AG09309 (cell line): ENCODE measurements at places on chromosomes 3 and 15.
A peak's percentile ranks its signal among the peaks of the same experiment; 100 is the strongest.

DNA sequence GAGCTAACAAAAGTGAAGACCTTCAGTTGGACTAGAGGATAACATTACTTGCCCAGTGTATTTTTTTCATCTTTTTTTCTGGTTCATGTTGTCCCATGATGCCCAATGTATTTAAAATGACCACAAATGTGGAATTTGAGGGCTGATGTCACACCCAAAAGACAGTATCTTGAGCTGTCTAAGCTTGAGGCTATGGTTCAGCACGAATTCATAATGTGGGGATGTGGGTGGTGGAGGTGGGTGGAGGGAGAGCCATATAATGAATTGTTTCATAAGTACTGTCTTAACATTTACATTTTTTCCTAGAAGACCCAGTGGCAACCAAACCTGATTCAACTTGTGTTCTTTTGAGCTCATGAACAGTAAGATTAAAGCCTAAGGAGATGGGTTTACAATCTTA is 37.5 kb downstream of the CHAC1 start:
- DNase-seq = no peak

GRCh38 chr3:162082516-162082915 is 585.9 kb downstream of the OTOL1 start:
- DNase-seq = no peak

DNA sequence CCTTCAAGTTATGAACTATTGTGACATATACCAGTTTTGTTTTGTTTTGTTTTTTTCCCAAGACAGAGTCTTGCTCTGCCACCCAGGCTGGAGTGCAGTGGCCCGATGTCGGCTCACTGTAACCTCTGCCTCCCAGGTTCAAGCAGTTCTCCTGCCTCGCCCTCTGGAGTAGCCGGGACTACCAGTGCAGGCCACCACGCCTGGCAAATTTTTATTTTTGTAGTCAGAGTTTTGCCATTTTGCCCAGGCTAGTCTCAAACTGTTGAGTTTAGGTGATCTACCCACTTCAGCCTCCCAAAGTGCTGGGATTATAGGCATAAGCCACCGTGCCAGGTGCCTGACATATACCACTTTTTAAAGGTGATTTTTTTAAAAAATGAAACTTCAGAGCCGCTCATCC is 74.6 kb downstream of the ARRDC4 start:
- no peak for DNase-seq

- DNase-seq = peak; percentile 31
Measured at GRCh38 chr15:33934921-33935320, 33.4 kb upstream of the CHRM5 start.

GRCh38 chr15:79396850-79397249 is 35.3 kb upstream of the MINAR1 start:
- no peak for DNase-seq

- DNase-seq = no peak
Measured at GRCh38 chr3:57128826-57129667, 36.1 kb downstream of the IL17RD start.

- DNase-seq = no peak
Measured at GRCh38 chr3:142663865-142664264, 60.0 kb upstream of the TRPC1 start.

- DNase-seq = no peak
Measured at GRCh38 chr3:169394316-169394715, 269.2 kb downstream of the MECOM start.

- DNase-seq = no peak
Measured at GRCh38 chr15:86751116-86751515, 671.4 kb downstream of the AGBL1 start.

- DNase-seq = no peak
Measured at GRCh38 chr15:28911310-28911931, 25.6 kb downstream of the APBA2 start.

GRCh38 chr15:37104424-37104981 is 4.2 kb upstream of the MEIS2 start:
- no peak for DNase-seq

GRCh38 chr3:112629425-112629824 is 11.5 kb downstream of the CCDC80 start:
- DNase-seq = peak; percentile 91
